Camera-type eye (tissue), 1 donor: ENCODE measurements at places on chromosomes 13 and 19. TPM values are rescaled to one million over a fixed set of nuclear protein-coding genes. Genes with fewer than 3 reads are reported as not detected.

B3GNT8 gene
- 1.9 TPM for total RNA-seq

TEX29 gene
- total RNA-seq = not detected

ZNF492 gene
- 1.7 TPM for total RNA-seq

MYO1F gene
- 6.7 TPM for total RNA-seq

RGL3 gene
- 2.5 TPM for total RNA-seq

KASH5 gene
- 0.27 TPM for total RNA-seq

ZNF227 gene
- total RNA-seq = 49.2 TPM

LYPD5 gene
- total RNA-seq = 2.6 TPM

SBK2 gene
- total RNA-seq = 0.99 TPM

PLPPR2 gene
- total RNA-seq = 16.8 TPM

TEX26 gene
- not detected for total RNA-seq

CCDC194 gene
- total RNA-seq = not detected

FARP1 gene
- 86.5 TPM for total RNA-seq

ERICH4 gene
- not detected for total RNA-seq

C19orf38 gene
- total RNA-seq = 5.6 TPM

PDCD5 gene
- 57.9 TPM for total RNA-seq

TUBA3C gene
- not detected for total RNA-seq

ZNF234 gene
- 26.9 TPM for total RNA-seq

KRTDAP gene
- total RNA-seq = not detected

TEX101 gene
- total RNA-seq = 0.55 TPM

CGB1 gene
- not detected for total RNA-seq

METTL21C gene
- total RNA-seq = 2.9 TPM

ZNF682 gene
- 10.9 TPM for total RNA-seq

OR7C1 gene
- under 0.01 TPM for total RNA-seq

NKPD1 gene
- 0.60 TPM for total RNA-seq

ZNF536 gene
- 126 TPM for total RNA-seq

ACP7 gene
- total RNA-seq = not detected

FUT1 gene
- 1.9 TPM for total RNA-seq

IFNL4 gene
- not detected for total RNA-seq

ZNF677 gene
- total RNA-seq = 67.0 TPM

CILP2 gene
- total RNA-seq = 3.7 TPM

RNF17 gene
- 0.16 TPM for total RNA-seq

SOX1 gene
- total RNA-seq = 1.4 TPM

DMAC2 gene
- 26.0 TPM for total RNA-seq

CDX2 gene
- not detected for total RNA-seq

STOML3 gene
- total RNA-seq = not detected

MISP gene
- total RNA-seq = 1.4 TPM

GRAMD1A gene
- total RNA-seq = 58.8 TPM

HCST gene
- total RNA-seq = not detected
